Naive thymus-derived CD8-positive, alpha-beta T cell (primary cell): ENCODE measurements at places on chromosomes 11 and 22.

DNA sequence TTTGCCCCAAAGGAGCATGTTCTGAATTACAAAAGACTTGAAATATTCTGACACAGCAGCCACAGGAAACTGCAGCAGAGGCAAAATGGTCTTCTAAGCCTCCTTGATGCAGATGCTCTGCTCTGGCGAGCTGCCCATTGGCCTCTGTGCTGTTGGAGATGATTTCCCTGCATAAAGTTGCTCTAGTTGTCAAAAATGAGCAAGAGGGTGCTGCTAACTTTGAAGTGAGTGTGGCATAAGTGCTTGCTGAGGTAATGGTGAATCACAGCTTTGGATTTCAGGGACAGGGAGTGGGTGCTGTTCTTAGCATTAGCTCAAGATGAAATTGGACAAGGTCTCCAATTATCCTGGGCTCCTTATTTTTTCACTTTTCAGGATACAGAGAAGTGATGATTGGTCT is 435.4 kb downstream of the TMEM135 start:
- no peak for DNase-seq

DNA sequence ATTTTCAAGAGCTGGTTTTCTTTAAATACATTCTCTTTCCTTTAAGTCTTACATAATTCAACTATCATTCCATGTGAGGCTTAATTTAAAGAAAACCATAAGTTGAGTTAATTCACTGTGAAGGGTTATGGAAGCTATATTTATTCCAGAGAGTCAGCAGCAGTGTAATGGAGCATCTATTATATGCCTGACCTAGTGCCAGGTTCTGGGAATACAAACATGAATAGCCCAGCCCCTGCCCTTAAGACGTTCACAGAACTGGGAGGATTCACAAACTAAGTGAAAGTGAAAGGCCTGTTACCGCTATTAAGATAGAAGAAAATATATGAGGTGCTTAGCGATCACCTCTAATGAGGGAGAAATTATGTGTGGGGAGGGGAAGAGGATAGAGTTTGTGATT is 408.9 kb upstream of the CCDC90B start:
- no peak for DNase-seq

GRCh38 chr11:108148556-108148955 is 27.2 kb downstream of the ACAT1 start:
- no peak for DNase-seq

DNA sequence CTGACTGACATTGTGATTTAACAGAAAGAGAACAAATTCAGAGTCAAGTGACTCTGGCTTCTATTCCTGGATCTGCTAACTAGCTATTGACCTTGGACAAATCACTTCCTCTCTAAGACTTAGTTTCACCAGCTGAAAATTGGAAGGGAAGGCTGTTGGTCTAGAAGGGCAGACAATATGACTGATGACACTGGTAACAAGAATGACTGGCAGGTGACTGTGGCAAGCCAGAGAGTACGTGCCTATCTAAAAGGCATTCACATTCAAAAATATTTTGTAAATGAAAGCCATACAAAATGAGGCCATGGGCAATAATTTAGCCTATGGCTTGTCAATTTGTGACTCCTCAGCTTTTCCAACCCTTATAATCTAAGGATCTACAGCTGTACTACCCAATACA is 23.5 kb downstream of the SERGEF start:
- DNase-seq, result no peak

DNA sequence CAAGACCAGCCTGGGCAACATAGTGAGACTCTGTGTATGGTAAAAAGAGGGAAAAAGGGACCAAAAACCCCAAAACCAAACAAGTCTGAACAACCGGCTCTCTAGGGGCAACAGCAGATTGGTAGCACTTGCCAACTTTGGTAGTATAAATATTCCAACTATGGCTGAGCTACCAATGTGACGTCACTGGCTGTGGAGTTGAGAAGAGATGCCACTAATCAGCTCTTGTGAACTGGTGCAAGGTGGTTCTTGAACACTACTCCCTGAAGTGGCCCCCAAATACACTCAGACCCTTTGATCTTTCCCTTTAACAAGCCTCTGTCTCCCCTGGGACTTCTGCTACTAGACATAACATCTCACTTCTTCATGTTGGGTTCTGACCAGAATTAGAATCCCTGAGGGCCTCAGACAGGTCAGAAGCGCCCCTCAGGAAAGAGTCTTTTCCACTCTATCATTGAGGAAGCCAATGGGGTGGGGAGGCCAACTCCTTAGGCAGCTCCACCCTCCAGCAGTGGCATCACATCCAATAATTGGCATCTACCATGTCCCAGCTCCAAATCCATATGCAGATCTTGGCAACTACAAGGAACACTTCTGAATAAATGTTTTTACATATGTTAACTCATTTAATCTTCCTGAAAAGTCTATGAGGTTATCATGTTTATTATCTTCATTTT is 49.2 kb downstream of the RPL27A start:
- DNase-seq, result no peak

DNA sequence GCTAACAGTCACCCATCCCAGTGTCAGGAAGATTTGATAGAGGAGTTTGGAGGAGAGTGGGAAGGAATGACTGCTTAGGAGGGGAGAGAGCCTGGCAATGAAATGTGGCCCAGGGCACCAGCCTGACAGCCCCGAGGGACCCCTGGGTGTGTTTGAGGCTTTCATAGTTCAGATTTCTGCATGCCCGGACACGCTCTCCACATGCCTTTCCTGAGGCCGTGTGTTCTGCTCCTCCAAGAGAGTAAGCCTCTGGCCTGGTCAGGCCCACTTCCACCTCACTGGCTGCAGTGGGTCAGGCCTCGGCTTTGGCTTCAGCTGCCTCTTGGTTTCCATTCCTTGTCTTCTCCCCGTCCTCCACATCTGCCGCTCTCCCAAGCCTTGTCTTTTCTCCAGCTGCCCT is 78.4 kb downstream of the C22orf31 start:
- DNase-seq, result no peak

DNA sequence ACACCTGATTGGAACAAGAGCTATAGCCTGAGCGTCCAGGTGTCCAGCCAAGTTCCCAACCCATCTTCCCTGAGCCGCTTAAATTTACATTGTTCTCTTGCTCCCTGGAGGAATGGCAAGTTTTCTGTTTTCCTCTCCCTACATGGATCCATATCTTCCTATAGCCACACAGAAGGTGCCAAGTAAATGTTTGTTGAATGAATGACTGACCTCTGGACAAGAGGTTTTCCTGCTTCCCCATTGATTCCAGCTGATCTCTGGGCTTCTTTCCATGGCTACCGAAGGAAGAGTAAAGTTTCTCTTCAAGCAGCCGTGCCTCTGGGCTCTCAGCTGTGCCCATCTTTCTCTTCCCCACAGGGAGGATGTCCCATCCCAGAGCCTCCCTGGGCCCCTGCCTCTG is 107.5 kb downstream of the MICAL2 start:
- no peak for DNase-seq

GRCh38 chr11:64726867-64727530 is 4.0 kb upstream of the NRXN2 start:
- DNase-seq, result no peak
